Hippocampal formation (tissue), 2 donors: ENCODE measurements at places on chromosomes 16 and 17.

DNA sequence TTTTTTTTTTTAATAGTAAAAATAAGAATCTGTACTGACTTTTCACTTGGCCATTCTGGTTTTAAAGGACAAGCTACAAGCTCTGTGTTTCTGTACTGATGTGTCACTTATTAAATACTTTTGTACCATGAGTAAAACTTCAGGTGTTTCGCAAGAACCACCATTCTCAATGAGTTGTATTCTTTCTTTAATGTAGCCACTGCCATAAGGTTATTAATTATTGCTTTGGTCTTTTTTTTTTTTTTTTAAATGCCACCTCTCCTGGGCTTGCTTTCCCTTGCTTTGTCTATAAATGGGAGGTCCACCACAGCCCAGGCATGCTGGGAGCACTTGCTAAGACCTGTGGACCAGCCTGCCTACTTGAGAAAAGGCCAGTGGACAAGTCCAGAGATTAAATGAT lies 8.4 kb downstream of the ARL2BP start:
- DNase-seq, result no peak

- DNase-seq, result no peak
Observed at GRCh38 chr16:35186045-35186759, 1726.8 kb downstream of the TP53TG3F start.

GRCh38 chr17:39513309-39513708 lies 52.0 kb downstream of the CDK12 start:
- DNase-seq, result no peak

- DNase-seq, result no peak
Observed at GRCh38 chr16:51815523-51815922, 664.5 kb upstream of the SALL1 start.

DNA sequence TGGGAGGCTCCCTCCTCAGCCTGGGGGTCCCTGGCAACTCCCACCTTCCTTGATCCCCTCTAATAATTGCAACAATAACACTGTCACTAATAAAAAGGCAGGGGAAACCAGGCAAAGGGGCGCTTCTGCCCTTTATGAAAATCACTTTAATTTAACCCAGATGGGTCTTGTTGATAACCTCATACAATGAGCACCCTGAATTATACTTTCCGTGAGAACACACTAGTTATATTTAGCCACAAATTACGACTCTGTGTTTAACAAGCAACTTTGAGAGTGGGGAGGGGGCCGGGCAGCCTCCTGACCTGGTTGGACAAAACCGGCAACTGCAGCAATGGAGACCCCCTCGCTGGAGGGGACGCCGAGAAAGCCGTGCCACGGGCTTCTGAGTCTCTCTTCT lies 5.7 kb upstream of the BAHCC1 start:
- DNase-seq, result no peak

GRCh38 chr17:64392300-64392699 lies 1.6 kb upstream of the PECAM1 start:
- DNase-seq, result no peak

- no peak for DNase-seq
Observed at GRCh38 chr16:7990626-7991260, 599.6 kb downstream of the TMEM114 start.
